ENCODE measurements at places on chromosomes 7 and 10.

DNA sequence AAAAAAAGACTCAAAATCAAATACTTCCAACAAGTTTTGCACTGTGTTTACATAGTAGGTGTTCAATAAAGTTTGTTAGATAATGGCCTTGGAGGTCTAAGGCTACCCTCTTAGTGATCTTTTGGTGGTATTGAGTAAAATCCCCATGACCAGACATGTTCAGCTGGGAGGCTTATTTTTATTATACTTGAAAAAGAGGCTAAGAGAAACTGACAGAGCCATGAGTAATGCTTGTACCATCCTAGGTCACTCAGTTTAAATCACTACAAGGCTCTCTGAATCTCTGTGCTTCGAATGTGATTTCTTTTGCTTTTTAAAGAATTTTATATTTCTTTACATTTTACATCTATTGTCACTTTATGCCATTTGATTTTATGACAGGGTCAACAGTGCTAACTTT is 90.5 kb downstream of the TWIST1 start:
- DNase-seq: no peak

GRCh38 chr10:132972986-132973902 is 30.9 kb upstream of the CFAP46 start:
- DNase-seq: no peak

GRCh38 chr10:45000138-45000751 is 478 bp upstream of the ZNF22 start:
- DNase-seq: no peak

DNA sequence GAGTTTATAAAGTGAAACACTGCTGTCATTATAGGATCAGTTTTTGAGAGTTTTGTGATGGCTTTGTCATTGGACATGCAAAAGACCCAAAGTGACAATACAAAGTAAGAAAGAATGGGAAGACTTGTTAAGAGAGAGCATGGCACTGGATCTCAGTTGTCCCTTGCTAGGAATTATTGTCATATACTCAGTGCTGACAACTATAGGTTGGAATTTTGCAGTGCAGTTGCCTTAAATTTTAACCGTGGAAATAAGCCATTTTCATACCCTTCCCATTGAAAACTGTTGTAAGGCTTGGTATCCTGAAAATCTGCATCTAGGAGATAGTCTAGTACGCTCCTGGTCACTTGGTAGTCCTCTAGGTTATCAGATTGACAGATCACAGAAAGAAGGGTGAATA is 1156.7 kb downstream of the GATA3 start:
- no peak for DNase-seq

- no peak for DNase-seq
Measured at GRCh38 chr7:158588085-158588877, 658 bp upstream of the PTPRN2 start.

GRCh38 chr10:29608062-29608461 is 26.7 kb downstream of the SVIL start:
- no peak for DNase-seq

DNA sequence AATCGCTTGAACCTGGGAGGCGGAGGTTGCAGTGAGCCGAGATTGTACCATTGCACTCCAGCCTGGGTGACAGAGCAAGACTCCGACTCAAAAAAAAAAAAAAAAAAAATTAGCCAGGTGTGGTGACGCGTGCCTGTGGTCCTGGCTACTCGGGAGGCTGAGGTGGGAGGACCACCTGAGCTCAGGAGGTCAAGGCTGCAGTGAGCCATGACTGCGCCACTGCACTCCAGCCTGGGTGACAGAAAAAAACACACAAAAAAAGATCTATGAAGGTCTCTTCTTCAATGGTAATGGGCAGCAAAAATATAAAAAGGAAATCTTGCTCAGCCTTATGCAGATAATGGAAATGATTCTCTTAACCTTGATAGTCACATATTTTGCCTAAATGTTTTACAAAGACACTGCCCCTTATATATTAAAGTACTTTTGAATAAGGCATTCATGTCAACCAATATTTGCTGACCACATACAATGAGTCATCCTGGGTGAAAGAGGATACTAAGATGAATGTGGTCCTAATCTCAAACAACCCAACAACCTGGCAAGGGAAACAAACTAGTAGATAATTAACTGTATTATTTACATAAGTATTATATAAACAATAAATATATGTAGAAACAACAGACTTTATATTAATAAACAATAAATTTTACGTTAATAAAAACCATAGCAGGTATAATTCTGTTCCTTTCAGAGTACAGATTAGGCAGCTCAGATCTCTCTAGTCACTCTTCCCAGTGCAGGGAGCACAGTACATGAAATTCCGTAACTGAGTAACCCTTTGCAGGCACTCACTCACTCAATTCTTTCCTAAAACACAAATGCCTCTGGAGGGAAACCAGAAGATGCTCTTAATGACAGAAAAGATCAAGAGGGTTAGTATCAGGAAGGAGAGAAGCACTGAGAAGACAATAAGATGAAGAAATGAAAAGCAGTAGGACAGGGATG is 8.1 kb downstream of the TOMM7 start:
- DNase-seq: no peak

GRCh38 chr10:97764519-97764931 is 7.3 kb downstream of the SFRP5 start:
- no peak for DNase-seq
